Airway epithelial cell (primary cell): ENCODE measurements at places on chromosomes 13 and 19. TPM values are rescaled to one million over a fixed set of nuclear protein-coding genes. Genes with fewer than 3 reads are reported as not detected.

The TBXA2R gene
- 0.49 TPM in 1 of 2 replicates, not detected in the other for total RNA-seq

The RDH8 gene
- not detected in 2 replicates for total RNA-seq

The TNFSF9 gene
- total RNA-seq: 31.6 and 32.9 TPM in 2 replicates

The TTC9B gene
- total RNA-seq: not detected in 2 replicates

The CYP2F1 gene
- 0.07 TPM in 1 of 2 replicates, not detected in the other for total RNA-seq

The TJP3 gene
- 7.5 and 10.6 TPM in 2 replicates for total RNA-seq

The ZNF653 gene
- 3.9 and 6.2 TPM in 2 replicates for total RNA-seq

The SCN1B gene
- total RNA-seq: 0.23 and 1.3 TPM in 2 replicates

The HSD17B14 gene
- 1.1 and 2.4 TPM in 2 replicates for total RNA-seq

The APC2 gene
- total RNA-seq: 0.05 and 0.07 TPM in 2 replicates

The OR7A10 gene
- not detected in 2 replicates for total RNA-seq

The GPR183 gene
- total RNA-seq: 0.07 TPM in 1 of 2 replicates, not detected in the other

The CFD gene
- total RNA-seq: 3.5 and 6.6 TPM in 2 replicates

The ZNF550 gene
- 4.7 TPM in 2 replicates for total RNA-seq

The IRGC gene
- not detected in 2 replicates for total RNA-seq

The ITGBL1 gene
- total RNA-seq: 0.23 and 0.63 TPM in 2 replicates

The S1PR5 gene
- 3.3 TPM in 2 replicates for total RNA-seq
